ENCODE measurements at places on chromosomes 2 and 18.

- DNase-seq: no peak
Measured at GRCh38 chr2:169561364-169561763, 12.3 kb downstream of the FASTKD1 start.

- DNase-seq: no peak
Measured at GRCh38 chr2:183283209-183283608, 159.0 kb downstream of the NUP35 start.

GRCh38 chr2:52347292-52347691 is 1315.4 kb upstream of the NRXN1 start:
- no peak for DNase-seq

GRCh38 chr2:173874003-173874893 is 90.9 kb downstream of the SP3 start:
- no peak for DNase-seq

- no peak for DNase-seq
Measured at GRCh38 chr2:175926272-175926671, 75.8 kb downstream of the LNPK start.

- DNase-seq: no peak
Measured at GRCh38 chr2:145538661-145539350, 1018.9 kb upstream of the ZEB2 start.

- no peak for DNase-seq
Measured at GRCh38 chr2:139721411-139721995, 941.3 kb upstream of the NXPH2 start.

DNA sequence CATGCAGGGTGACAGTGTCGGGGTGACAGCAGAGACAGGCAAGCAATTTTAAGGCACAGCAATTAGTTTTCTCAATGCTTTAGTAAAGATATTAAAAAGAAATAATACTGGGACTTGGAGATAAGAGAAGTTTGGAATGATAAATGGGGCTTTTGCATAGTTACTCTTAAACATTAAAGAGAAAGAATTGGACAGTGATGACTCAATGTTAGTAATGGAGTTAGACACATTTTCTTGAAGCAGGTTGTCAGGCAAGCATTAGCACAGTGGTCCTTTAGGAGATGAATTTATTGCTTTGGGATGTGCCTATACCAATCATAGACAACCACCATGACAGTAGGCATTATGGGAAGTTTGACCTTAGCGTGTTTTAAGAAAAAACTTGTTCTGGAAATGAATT is 228.3 kb upstream of the RAB12 start:
- no peak for DNase-seq

GRCh38 chr2:30252723-30253701 is 21.7 kb downstream of the LBH start:
- no peak for DNase-seq

- DNase-seq: no peak
Measured at GRCh38 chr2:147688242-147688641, 156.6 kb upstream of the ACVR2A start.

DNA sequence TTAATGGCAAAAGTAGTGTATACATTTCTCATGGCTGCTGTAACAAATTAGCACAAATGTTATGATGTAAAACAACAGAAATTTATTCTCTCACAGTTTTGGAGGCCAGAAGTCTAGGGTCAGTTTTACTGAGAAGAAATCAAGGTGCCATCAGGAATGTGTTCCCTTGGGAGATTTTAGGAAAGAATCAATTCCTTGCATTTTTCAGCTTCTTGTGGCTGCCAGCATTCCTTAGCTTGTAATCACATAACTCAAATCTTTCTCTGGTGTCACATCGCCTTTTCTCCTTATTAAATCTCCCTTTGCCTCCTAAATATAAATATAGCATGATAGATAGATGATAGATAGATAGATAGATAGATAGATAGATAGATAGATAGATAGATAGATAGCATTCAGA is 307.0 kb upstream of the REG3G start:
- DNase-seq: no peak

GRCh38 chr2:234500394-234501006 is 3.6 kb upstream of the ARL4C start:
- peak; percentile 46 for DNase-seq

DNA sequence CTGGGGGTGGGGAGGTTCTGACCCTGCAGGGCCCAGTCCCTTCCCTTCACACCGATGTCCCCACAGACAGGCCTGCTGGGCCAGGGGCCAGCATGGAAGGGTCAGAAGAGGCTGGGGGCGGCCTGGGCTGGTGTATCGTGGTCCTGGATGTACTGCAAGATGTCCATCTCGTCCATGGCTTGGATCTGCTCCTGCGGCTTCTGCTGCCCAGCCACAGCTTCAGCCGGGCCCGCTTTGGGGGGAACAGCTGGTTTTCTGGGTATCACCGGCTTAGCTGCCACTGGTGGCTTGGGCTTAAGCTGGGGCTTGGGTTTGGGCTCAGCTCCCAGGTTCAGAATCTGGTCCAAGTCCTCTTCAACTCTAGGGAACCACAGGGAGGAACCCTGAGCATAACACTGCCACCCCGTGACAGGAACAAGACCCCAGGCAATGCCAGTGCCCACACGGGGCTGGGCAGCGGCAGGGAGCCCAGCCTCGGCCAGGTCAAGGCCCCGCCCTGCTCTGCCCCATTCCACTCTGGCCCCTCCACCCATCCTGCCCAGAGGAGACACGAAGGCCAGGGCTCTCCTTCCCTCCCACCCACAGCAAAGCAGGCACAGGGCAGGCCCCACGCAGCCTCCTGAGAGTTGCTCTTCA is 31.9 kb downstream of the HS1BP3 start:
- DNase-seq: no peak

DNA sequence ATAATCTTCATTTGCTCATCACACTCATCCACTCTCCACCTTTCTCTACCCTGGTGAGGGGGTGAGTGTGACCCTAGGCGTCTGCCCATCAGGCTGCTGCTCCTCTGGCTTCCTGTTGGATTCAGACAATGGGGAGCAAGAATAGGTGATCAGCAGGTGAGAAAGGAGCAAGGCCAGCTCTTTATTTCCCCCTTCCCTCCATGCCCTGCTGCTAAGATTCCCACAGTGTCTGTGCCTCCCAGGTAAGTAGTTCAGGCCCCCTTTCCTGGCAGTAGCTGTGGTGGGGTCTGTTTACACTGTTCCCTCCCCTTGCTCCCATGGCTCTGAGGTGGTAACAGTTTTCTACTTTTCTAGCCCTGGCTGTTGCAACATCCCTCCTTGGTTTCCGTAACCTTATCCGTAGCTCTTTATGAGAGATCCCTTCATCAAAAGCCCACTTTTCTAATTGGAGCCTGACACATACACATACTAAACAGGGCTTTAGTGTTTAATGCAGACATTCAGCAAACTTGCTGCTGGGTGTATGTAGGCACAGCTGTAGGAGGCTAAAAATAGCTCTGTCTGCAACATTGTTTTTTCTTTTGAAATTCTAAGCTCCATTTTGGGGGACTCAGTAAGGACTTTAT is 27.5 kb downstream of the MAP2 start:
- DNase-seq: no peak

- DNase-seq: no peak
Measured at GRCh38 chr2:64017811-64018700, 1.2 kb downstream of the VPS54 start.

GRCh38 chr18:1895456-1896185 is 675.7 kb downstream of the METTL4 start:
- DNase-seq: no peak

- peak; percentile 77 for DNase-seq
Measured at GRCh38 chr2:197198890-197199289, 111.7 kb downstream of the ANKRD44 start.

GRCh38 chr2:196924051-196924450 is 2.5 kb downstream of the PGAP1 start:
- no peak for DNase-seq

DNA sequence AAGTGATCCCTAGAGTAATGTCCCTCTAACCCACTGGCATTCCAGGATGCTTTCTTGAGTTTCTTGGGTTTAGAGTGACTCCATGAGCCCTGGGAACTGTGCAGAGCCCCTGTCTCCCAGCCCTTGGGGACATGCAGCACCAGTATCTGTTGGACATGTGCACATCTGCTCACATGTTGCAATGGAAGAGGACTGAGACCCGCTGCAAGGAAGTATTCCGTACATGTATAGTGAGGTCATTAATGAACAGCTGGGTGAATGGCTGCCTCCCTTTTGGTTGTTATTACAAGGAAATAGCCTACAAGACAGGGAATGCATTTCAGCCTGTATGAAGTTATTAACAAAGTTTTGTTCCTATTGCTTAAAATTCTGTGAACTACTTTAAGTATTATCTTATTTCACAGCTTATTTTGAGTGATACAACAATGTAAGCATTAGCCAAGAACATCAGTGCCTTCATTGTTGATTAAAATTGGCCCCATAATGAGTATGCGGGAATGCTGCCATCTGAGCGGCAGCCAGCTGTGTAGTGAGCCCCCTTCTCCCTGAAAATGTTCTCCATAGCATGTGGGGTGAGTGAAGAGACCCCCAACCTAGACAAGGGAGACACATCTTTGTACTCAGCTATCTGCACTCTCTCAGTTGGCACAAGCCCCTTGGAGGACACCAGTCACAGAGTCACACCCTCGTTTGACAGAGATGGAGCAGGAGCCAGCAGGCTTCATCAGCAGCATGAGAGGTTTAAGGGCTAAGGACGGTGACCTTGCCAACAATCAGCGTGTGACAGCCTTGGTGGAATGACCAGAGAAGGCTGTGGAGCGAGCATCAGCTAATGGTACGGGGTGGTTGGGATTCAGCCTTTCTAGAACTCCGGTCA is 87.4 kb downstream of the FAM210A start:
- no peak for DNase-seq

Data from stimulated activated CD8-positive, alpha-beta memory T cell treated with anti-CD3 and anti-CD28 coated beads, Interleukin-4, amount 100 ng/mL, for 24 hours (primary cell).